ENCODE measurements at places on chromosomes 2 and 18.

- DNase-seq: no peak
Observed at GRCh38 chr2:46769809-46770208, 145.8 kb downstream of the MCFD2 start.

DNA sequence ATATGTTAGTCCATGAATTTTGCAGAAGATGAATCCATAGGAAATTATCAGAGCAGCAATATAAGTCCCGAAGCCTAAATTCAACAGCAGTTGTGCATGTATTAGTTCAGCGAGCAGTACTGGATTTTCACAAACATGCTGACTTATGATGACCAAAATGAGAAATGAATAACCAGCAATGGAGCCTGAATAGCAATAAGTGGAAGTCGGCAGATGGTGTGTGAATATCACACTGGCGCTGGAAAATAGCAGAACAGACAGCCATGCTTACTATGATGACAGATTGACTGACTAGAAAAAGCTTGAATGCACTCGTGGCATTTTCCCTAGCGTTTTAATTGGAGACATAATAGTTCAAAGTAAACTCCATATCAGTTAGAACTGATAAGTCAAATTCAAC, 1114.5 kb downstream of the DSC3 start:
- DNase-seq: no peak

DNA sequence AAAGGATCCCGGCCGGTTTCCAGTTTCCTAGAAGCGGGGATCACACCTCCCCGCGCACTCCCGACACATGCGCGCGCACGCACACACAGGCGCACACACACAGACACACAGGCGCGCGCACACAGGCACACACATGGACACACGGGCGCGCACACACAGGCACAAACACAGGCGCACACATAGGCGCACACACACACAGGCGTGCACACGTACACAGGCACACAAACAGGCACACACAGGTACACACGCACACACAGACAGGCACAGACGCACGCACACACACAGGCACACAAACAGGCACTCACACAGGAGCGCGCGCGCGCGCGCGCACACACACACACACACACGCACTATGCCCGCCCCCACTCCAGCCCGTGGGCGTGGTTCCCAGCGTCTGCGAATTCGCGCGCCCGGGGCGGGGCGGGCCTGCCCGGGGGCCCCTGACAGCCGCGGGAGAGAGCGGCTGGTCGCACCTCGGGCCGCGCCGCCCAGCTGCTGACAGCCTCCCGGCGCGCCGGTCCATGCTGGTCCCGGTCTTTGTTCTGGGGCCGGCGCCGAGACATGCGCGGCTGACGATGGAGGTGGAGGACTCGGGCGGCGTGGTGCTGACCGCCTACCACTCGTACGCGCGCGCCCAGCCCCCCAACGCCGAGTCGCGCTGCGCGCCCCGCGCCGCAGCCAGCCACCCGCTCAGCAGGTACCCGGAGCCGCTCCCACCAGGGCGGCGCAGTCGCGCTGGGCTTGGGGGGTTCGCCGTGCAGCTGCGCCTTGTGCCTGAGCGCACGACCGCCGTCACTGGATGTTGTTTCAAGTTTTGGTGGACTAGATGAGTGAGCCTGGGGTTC, at the start of gene ARHGAP28:
ARHGAP28 (plus strand) TSS at position 470 of the 845 bp plus-strand sequence; CDS start at position 576, 106 bp downstream.
- peak; percentile 68 for DNase-seq

- DNase-seq: no peak
Observed at GRCh38 chr2:226707499-226707898, 92.1 kb downstream of the IRS1 start.

- DNase-seq: no peak
Observed at GRCh38 chr2:214201892-214202291, 209.0 kb upstream of the VWC2L start.

DNA sequence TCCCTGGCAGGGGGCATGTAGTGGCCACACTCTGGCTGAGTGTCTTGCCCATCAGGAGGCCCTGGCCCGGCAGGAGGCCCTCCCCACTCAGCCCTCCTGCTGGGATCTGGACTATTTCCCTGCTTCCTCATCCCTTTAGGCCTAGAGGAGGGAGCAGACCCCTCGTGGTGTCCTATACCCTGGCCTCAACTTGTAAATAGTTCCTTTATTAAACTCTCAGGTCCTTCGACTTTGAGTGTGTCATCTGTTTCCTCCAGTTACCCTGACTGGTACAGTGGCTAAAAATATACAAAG, 166.7 kb upstream of the GLI2 start:
- no peak for DNase-seq

- peak; percentile 72 for DNase-seq
Observed at GRCh38 chr2:216695401-216695821, at the start of gene IGFBP5. TSS of gene IGFBP5 (minus strand) at chr2:216695549. CDS start at chr2:216694775, 774 bp downstream.

DNA sequence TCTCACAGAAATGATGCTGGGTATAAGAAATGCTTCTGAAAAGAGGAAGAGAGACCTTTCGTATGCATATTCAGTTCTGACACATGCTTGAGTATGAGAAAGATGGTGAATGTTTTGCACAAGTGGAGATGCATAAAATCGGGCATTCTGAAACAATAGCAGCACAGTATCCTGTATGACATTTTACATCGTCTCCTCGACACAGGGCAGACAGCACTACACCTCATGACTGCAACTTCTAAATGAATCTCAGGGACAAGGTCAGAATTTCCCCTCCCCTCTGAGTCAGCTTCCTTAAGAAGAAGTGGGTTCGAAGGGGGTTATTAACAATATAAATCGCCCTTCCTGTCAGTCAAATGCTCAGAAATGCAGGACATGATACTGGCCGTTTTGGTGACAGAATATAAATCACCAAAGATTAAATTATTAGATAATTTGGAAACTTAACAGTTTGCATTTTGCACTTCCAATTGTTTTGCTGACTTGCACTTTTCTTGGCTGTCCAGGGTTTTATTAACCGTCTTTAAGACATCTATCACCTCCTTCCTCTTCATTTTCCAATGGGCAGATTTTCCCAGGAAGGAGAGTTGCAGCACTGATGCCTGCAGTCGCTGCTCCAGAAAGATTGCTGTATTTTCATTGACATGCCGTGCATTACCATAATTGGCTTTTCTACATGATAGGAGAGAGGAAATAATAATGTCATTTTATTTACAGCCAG, 57.2 kb downstream of the TSHZ1 start:
- no peak for DNase-seq

GRCh38 chr2:46332686-46333281, 35.6 kb downstream of the EPAS1 start:
- peak; percentile 11 for DNase-seq

DNA sequence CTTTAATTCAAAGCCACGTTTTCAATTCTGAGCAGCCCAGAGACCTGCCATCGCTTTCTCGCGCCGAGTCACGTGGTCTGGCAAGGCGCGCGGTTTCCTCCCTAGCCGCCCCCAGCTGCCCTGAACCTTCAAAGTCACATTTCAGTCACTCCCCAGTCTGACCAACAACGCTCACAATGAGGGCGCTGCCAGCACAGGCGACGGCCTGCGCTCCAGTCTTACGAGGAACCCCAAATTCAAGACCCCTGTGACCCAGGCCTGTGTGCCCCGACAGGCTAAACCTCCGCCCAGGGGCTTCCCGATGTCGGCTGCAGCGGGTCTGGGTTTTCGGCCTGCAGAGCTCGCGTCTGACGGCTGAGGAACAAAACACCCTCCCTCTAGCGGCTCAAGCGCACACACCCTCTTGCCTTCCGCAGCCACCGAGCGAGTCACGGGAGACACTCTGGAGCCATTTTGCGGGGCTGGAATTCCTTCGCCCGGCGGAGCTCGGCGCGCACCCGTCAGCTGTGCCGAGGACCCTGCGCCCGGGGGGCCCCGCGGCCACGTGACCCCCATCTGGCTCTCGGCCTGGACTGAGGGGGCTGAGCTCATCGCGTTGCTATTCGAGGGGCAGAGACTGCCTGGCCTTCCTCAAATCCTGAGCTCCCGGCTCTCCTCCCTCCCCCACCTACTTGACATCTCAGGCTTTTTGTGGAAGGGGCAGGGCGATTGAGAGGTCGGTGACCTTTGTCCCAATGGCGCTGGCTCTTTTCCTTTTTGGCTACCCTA, 69.9 kb upstream of the ITGB6 start:
- DNase-seq: peak; percentile 40

DNA sequence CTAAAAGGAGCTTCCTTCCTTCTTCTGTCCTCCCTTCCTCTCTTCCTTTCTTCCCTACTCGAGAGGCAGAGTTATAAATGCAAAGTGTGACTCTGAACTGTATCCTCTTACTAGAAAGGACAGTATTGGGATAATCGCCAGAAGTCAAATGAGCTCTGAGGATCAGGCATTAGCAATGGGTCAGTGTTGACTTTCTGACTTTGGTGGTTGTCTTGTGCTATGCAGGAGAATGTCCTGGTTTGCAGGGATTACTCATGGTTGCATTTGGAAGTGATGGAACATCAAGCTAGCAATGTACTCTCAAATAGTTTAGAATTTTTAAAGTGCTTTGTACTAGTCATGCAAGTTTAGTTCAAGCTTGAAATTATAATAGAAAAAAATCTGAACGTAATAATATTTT, 115.6 kb downstream of the TXNL1 start:
- DNase-seq: no peak

GRCh38 chr2:196268538-196269338, 97.4 kb upstream of the STK17B start:
- DNase-seq: no peak

DNA sequence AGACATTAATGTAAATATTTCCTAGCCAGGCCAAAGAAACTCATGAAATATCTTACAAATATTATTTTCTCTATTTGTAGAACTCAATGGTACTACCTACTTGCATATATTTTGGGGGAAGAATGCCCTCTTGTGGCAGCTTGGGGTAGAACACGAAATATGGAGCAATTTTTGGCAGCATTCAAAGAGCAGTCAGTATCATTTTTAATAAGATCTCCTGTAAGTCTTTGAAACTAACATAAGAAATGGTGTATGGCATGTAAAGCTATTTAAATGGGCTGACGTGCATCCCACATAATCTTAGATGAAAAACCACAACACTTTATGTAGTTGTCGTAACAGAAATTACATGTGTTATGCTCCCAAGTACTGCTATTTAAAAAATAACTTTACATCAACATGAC, 62.3 kb upstream of the CCDC195 start:
- DNase-seq: peak; percentile 70

GRCh38 chr2:102425441-102426132, 2.6 kb downstream of the IL18RAP start:
- DNase-seq: no peak

GRCh38 chr2:239375278-239376061, 25.4 kb downstream of the HDAC4 start:
- no peak for DNase-seq

- DNase-seq: no peak
Observed at GRCh38 chr2:160427629-160428404, 65.8 kb downstream of the RBMS1 start.

DNA sequence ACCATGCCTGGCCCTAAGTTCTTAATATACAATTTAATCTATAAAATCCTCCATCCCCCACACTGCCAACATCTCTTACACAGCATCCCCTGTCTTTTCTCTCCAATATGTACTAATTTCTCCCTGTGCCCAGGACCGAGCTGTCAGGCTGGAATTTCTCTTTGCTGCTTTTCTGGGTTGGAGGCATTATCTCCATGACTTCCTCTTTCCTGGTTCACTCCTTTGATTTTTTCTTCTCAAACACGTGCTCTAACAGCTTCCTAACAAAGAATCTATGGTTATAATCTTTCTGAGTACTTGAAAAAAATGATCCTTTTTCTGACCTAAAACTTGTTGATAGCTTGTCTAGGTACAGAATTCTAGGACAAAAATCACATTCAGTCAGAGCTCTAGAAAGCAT, 112.8 kb downstream of the C1D start:
- no peak for DNase-seq

DNA sequence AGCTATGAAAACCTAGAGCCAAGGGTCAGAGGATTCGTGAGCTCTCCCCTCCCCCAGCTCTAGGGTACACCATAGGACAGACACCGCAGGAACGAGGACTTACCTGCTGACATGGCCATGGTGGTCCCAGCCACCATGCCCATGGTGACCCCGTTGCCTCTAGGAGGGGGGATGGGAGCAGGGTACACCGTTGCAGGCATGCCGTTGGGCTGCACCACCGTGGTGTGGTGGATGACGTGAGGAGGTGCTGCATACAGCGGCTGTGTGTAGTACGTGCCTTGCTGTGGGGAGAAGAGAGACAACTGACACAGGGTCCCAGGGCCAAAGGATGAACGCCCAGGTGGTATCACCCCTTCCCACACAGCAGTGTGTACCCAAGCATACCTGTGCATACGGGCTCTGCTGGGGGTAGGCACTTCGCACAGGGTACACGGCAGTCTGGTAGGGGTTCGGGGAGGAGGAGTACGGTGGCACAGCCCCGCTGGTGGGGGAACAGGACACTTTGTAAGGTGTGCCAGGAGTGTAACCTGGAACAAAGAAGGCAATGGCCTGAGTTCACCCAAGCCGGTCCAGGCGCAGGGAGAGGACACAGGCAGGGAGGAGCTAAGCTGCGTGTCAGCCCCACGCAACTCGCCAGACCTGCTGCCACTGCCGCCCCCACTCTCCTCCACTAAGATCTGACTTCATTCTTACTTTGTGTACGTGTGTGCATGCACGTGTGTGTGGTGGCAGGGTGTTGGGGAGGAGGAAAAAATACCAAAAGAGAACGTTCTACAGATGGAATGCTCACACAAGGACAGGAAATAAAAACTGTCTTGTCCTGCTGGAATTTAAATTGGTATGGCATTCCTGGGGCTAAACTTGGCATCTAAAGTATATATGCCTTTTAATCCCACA, 37.8 kb downstream of the FAM168B start:
- DNase-seq: no peak

Data from dorsolateral prefrontal cortex (tissue), 122 donors.